A549 treated with CORT108297 at 1 μM for 4 hours (cell line): ENCODE measurements at places on chromosomes 7 and 10. TPM values are rescaled to one million over a fixed set of nuclear protein-coding genes. Genes with fewer than 3 reads are reported as not detected.

The BICC1 gene
- 18.0 to 27.3 TPM (median 21.2 TPM) in 5 replicates for total RNA-seq

The NRG3 gene
- not detected in 5 replicates for total RNA-seq

The SORCS1 gene
- not detected in 5 replicates for total RNA-seq

The FOXI2 gene
- total RNA-seq = not detected in 5 replicates

The ZCWPW1 gene
- total RNA-seq = 1.1 to 1.6 TPM (median 1.3 TPM) in 5 replicates

The LIPJ gene
- not detected in 5 replicates for total RNA-seq

The TRPV5 gene
- total RNA-seq = not detected in 5 replicates

The CPEB3 gene
- total RNA-seq = 0.24 to 0.42 TPM (median 0.34 TPM) in 5 replicates

The CDK5 gene
- total RNA-seq = 32.6 to 37.1 TPM (median 34.0 TPM) in 5 replicates

The GPR26 gene
- not detected in 5 replicates for total RNA-seq

The TMEM184A gene
- 10.0 to 15.2 TPM (median 14.8 TPM) in 5 replicates for total RNA-seq
